ENCODE measurements at places on chromosomes 7 and 10.

GRCh38 chr7:112215787-112216186 lies 9.3 kb downstream of the ZNF277 start:
- DNase-seq, result no peak

- DNase-seq, result no peak
Observed at GRCh38 chr10:34969171-34969570, 121.0 kb downstream of the CUL2 start.

DNA sequence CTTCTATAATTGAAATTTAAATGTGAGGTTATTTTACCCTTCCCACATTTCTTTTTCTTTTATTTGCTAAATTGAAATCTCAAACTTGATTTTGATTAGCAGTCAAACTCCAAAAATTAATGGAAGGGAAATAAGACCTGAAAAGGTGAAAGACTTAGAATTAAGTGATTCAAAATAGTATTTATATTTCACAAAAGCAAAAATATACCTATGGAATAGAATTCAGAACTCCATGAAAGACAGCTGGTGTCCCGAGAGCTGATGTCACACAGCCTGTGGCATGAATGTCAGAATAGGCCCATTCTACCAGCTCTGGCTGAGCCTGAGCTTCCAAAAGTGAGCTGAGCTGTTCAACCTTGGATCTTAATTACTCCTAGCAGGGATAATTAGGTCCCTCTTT lies at the start of gene FAM24A:
FAM24A (plus strand) TSS at position 301 of the 400 bp plus-strand sequence. CDS start 1,025 bp downstream, outside the sequence.
- DNase-seq, result no peak

DNA sequence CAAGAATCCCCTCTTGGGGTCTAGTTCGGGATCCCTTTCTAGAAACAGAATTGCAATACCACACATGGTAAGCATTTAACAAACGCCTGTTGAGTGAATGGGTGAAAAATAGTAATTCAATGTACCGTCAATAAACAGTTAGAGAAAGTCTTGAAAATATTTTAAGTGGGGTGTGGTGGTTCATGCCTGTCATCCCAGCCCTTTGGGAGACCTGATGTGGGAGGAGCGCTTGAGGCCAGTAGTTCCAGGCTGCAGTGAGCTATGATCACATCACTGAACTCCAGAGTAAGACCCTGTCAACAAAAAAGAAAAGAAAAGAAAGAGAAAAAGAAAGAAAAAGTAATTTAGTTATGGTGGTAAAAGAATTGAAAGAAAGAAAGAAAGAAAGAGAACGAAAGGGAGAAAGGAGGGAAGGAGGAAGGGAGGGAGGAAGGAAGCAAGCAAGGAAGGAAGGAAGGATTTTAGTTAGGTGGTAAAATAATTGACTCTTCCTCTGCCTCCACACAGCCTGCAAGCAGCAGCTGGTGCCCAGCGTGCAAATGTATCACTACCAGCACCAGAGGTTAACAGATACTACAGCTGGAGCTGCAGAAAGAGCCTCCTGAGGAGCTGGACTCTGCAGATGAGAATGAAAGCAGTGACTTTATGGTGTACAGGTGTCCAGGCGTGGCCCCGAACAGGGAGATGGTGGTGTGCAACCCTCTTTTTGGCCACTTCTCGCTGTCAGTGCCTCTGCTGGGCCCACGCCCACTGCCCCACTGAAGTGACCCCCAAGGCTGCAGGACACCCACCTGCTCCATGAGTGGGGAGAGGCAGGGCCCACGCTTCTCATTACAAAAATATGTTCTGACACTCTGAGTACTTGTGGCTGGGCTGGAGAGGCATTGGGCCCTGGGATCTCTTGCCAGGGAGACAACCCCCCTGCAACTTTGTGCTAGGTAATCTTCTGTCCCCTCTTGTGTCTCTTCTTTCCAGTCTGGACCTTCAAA lies 135.4 kb downstream of the BAMBI start:
- no peak for DNase-seq

DNA sequence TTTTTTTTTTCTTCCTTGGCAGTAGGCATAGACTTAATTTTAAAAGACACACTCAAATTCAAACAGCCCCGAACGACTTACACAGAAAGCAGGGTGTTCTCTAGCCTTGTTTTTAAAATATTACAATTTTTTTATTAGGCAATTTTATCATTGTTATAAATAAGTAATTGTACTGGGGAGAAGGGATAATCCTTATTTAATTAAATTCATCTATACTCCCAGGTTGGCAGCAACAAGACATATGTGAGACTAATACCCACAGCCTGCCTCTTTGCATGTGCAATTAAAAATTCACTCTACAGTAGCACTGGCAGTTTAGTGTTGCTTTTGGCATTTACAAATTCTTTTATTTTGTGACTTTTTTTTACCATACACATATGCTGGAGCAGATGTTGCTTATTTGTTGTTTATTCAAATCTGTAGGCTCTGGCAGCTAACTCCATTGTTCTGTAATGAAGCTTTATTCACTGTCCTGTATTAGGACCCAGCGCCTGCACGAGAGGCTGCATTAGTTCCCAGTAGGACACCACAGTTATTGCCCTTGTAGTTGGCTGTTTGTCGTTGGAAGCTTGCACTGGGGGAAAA lies 84.9 kb upstream of the PPP1R17 start:
- no peak for DNase-seq

DNA sequence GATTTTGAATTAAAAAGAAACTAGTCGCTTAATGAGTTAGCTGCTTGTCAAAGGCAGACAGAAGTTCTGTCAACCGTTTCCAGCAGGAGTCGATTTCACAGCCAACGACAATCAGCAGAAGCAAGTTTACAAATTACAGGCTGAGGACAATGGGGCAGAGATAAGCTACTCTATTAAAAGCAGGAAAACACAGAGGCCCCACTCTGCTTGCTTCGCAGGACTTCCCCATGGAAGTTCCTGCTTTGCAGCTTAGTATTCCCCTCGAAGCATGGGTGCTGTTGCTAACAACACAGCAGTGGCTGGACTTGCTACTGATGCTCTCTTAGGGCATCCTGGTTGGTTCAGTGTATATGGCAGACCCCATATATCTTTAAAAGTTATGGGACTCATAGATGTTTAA lies 50.8 kb upstream of the KLF6 start:
- no peak for DNase-seq

DNA sequence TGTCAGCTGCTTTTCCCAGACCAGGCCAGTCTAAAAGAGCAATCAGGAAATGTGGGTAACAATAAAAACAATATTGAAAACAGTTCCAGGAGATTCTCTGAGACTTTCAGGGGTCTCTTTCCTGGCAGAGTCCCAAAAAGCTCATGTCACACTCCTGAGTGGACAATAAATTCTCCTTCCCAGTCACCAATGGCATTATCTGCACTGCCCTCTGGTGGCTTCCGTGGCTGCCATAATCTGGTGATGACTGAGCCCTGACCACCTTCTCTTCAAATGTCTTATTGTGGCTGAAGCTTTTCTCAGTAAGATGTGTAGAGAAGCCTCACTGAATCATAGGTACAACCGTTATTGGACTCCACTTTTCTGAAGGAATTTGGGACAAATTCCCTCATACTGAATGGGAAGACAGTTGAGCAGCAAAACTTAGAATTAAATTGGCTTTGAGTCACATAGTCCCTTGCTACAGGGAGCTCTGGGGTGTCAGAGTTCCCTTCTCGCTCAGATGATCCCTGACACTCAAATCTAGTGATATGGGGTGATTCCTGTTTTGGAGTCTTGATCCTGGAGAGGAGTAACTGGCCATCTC lies 24.4 kb upstream of the ASAH2 start:
- peak; percentile 13 for DNase-seq

DNA sequence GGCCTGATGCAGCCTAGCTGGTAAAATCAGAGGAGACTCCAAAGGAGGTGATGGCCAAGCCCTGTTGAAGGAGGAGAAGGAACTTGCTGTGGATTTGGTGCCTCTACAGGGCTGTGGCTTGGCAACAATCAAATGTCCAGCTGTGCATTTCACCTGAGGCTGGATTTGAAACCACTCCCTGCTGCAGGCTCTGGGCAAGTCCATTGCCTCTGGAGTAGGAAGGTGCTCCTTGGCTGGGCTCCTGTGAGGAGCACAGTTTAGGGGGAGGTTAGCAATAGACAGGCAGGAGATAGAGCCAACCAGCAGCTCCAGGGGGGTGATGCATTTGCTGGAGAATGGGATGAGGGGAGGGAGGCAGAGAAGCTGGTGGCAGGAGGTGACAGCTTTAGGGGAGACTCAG lies 26.5 kb downstream of the CDH23 start:
- no peak for DNase-seq

GRCh38 chr7:70446448-70447143 lies 685.3 kb upstream of the GALNT17 start:
- no peak for DNase-seq

GRCh38 chr7:99190359-99191009 lies 17.4 kb downstream of the KPNA7 start:
- DNase-seq, result no peak

GRCh38 chr7:69129524-69129923 lies 468.8 kb upstream of the AUTS2 start:
- no peak for DNase-seq

DNA sequence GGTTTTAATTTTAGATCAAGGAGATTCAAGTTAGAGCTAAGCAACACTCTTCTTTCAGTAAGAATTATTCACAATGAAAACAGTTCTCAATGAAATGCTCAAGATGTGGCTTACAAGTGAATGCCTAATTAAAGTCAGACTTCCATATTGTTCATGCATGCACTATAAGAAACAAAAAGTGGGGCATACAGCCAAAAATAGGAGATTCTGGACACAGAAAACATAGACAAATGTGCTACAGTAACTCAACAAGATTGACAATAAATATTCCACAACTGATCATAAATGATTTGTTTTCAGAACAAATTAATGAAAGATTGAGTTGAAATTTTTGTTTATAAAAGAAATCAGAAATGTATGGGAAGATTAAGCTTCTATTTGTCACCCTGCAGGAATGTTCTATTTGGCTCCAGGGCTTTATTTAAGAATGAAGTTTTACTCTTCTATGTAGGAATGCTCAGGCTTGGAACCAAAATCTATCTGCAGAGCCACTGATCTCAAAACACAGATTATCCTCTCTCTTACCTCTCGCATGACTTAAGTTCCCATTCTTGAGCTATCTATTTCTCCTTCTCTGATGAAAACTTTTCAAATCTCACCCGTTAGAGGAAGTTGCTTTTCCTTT lies 89.0 kb upstream of the PIP4K2A start:
- DNase-seq, result no peak

DNA sequence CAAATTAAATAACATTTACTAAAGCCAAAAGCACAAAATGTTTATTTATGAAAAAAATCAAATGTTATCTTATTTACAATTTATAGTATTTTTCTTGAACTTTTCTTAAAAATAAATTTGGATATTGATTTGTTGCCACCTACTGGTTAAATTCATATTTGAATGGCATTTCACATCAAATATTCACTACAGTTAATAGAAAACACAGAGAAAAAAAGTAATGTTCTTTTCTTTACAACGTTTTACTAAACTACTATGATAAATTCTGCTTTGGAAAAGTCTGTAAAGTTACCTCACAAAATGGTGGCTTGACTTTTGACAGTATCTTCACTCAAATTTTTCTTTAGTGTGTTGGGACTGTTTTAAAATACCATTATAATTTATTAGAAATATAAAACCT lies 52.7 kb downstream of the SRPK2 start:
- DNase-seq, result no peak

- no peak for DNase-seq
Observed at GRCh38 chr10:49293208-49293603, 5.8 kb upstream of the C10orf71 start.

- DNase-seq, result no peak
Observed at GRCh38 chr7:18474944-18475343, 20.6 kb upstream of the HDAC9 start.

GRCh38 chr7:116592445-116592844 lies 67.6 kb downstream of the CAV1 start:
- DNase-seq, result no peak

- no peak for DNase-seq
Observed at GRCh38 chr7:83005410-83005809, 157.3 kb downstream of the PCLO start.

DNA sequence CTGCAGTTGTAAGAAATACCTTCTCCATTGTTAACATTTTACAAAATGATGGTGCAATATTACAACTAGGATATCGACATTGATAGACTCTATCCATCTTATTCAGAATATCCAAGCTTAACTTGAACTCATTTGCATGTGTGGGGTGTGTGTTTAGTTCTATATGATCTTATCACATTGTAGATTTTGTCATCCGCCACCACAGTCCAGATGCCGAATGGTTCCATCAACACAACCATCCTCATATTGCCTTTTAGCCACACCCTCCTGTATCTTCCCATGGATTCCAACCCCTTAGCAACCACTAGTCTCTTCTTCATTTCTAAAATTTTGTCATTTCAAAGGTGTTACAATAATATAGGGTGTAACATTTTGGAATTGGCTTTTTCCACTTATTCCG lies 452.9 kb upstream of the AKR1E2 start:
- DNase-seq, result no peak

- no peak for DNase-seq
Observed at GRCh38 chr7:31788445-31788844, 101.4 kb downstream of the PPP1R17 start.

GRCh38 chr10:6525599-6526165 lies 54.4 kb downstream of the PRKCQ start:
- no peak for DNase-seq

- peak; percentile 10 for DNase-seq
Observed at GRCh38 chr10:123573236-123574108, 92.7 kb upstream of the GPR26 start.

GRCh38 chr7:64665980-64666662 lies at the start of gene ZNF107:
Gene ZNF107, plus strand, starts transcription at chr7:64666133. Its CDS starts 150 bp downstream, at chr7:64666283.
- peak; percentile 67 for DNase-seq

- DNase-seq, result no peak
Observed at GRCh38 chr10:61000769-61001730, 57.1 kb upstream of the RHOBTB1 start.

- no peak for DNase-seq
Observed at GRCh38 chr10:101091546-101092290, 29.9 kb downstream of the KAZALD1 start.

GRCh38 chr7:117084286-117084685 lies 131.0 kb downstream of the ST7 start:
- no peak for DNase-seq

DNA sequence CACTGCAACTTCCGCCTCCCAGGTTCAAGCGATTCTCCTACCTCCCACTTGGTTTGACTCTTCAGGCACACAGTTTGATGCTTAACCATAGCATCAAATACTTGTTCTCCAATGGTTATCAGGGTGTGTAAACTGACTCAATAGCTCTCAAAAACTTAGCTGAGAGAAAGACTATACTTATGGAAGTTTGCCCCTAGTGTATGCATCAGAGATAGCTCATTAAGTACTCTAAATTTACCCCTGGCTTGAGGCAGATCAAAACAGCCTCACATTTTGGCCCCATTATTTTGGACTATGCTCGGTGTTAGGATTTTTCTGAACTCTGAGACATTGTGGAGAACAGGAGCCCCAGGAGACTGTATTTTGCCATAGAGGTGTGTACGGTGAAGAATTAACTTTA lies 40.8 kb upstream of the SLC35B4 start:
- no peak for DNase-seq

GRCh38 chr10:100728928-100729861 lies 16.2 kb upstream of the PAX2 start:
- DNase-seq, result no peak

DNA sequence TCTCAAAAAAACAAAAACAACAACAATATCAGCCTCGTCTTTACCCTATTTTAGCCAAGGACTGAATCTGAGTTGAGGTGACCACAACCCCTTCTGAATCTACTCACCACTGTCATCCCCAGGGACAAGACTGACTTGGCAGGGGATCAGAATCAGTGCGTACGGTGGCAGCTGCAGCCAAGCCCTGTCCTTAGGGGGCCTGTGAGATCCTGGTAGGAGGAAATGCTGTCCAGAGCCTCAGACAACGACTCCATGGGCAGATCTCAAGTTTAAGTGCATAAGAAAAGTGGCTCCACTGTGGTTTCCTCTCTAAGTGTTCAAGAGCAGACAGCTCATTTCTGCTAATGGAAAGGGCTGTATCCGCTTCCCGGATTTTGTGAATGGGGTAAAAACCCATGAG lies 22.4 kb upstream of the CYTH3 start:
- DNase-seq, result no peak
